LHCN-M2 (cell line): ENCODE measurements at places on chromosomes 2 and 18. TPM values are rescaled to one million over a fixed set of nuclear protein-coding genes. Genes with fewer than 3 reads are reported as not detected.

The TEX44 gene
- not detected in 2 replicates for total RNA-seq

The ITGA4 gene
- total RNA-seq = 18.9 and 19.2 TPM in 2 replicates

The CTLA4 gene
- not detected in 2 replicates for total RNA-seq

The LPIN1 gene
- total RNA-seq = 12.1 and 15.7 TPM in 2 replicates

The NPAS2 gene
- 12.4 and 13.0 TPM in 2 replicates for total RNA-seq

The SFXN5 gene
- total RNA-seq = 12.9 and 13.0 TPM in 2 replicates

The STARD6 gene
- not detected in 2 replicates for total RNA-seq

The RESP18 gene
- not detected in 2 replicates for total RNA-seq

The PRADC1 gene
- 78.2 and 90.0 TPM in 2 replicates for total RNA-seq

The ANKRD53 gene
- 0.11 and 0.83 TPM in 2 replicates for total RNA-seq

The RIT2 gene
- total RNA-seq = not detected in 2 replicates

The IL18RAP gene
- total RNA-seq = not detected in 2 replicates

The C2orf72 gene
- total RNA-seq = 0.06 and 0.13 TPM in 2 replicates

The VIT gene
- 0.51 and 1.0 TPM in 2 replicates for total RNA-seq

The MCM6 gene
- 29.8 and 34.6 TPM in 2 replicates for total RNA-seq

The LOXL3 gene
- 9.9 and 11.7 TPM in 2 replicates for total RNA-seq

The INPP5D gene
- 0.34 and 2.6 TPM in 2 replicates for total RNA-seq

The ICOS gene
- total RNA-seq = not detected in 2 replicates

The MAP2 gene
- total RNA-seq = 0.06 and 0.23 TPM in 2 replicates

The CFC1 gene
- not detected in 2 replicates for total RNA-seq

The COL3A1 gene
- 569 and 602 TPM in 2 replicates for total RNA-seq

The ALLC gene
- not detected in 2 replicates for total RNA-seq

The COL5A2 gene
- 187 TPM in 2 replicates for total RNA-seq

The ELOA2 gene
- not detected in 2 replicates for total RNA-seq

The STK16 gene
- total RNA-seq = 22.3 and 27.1 TPM in 2 replicates

The TCF23 gene
- total RNA-seq = not detected in 2 replicates
